ENCODE measurements at places on chromosomes 16 and 17.

GRCh38 chr17:20203761-20204263 is 194.7 kb downstream of the SPECC1 start:
- no peaks in the 10 kb centered on the region for H3K36me3 ChIP-seq
- no peak overlapping the region for H3K27ac ChIP-seq
- no peaks in the 10 kb centered on the region for H3K27me3 ChIP-seq
- H3K4me3 ChIP-seq, result no peak overlapping the region
- DNase-seq, result no peak

DNA sequence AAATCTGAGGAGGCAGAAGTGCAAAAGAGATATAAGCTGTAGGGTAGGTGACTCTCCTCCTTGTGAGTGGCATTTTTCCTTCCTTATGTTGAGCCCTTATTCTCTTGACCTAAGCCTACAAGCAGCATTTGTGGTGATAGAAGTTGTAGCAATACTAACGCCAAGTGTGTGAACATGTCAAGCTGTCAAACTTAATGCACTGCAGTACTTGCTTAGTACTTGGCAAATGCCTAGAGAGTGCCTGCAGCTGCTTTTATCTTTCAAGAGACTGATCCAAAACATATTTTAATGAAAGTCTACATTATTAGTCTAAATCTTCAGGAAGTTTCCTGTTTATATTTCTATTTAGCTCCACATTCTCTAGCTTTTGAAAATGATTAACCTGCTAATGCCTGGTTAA is 83.2 kb downstream of the CNTNAP4 start:
- H3K4me3 ChIP-seq, result no peak overlapping the region
- no peaks in the 10 kb centered on the region for H3K36me3 ChIP-seq
- H3K4me1 ChIP-seq, result no peaks in the 10 kb centered on the region
- DNase-seq, result no peak

GRCh38 chr16:25038239-25038954 is 23.2 kb upstream of the ARHGAP17 start:
- no peak for DNase-seq
- no peaks in the 10 kb centered on the region for H3K36me3 ChIP-seq
- H3K27ac ChIP-seq, result no peak overlapping the region

DNA sequence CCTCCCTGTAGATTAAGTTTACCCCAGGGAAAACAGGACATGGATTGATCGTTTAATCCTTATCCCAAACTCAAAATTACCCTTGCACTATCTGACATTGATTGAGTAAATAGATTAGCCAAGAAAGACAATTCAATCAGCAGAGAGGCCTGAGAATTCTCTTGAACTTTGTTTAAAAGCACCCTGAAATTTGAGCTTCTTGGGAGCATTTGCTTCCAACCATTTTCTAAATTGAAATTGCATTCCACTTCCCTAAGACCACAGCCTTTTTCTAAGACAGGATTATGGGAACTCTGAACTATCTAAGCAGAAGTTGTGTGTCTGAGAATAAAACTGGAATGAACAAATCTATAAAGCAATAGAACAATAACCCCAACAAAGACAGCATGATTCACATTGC is 76.6 kb upstream of the TNRC6A start:
- H3K4me3 ChIP-seq, result no peak overlapping the region
- H3K27me3 ChIP-seq, result no peaks in the 10 kb centered on the region
- DNase-seq, result no peak
- no peaks in the 10 kb centered on the region for H3K4me1 ChIP-seq

GRCh38 chr16:50664270-50664669 is 16.8 kb downstream of the SNX20 start:
- H3K4me3 ChIP-seq, result no peak overlapping the region
- peaks cover 3% of the 10 kb centered on the region for H3K4me1 ChIP-seq
- H3K36me3 ChIP-seq, result no peaks in the 10 kb centered on the region
- no peaks in the 10 kb centered on the region for H3K27me3 ChIP-seq

- no peaks in the 10 kb centered on the region for H3K27me3 ChIP-seq
- no peaks in the 10 kb centered on the region for H3K36me3 ChIP-seq
- H3K4me3 ChIP-seq, result no peak overlapping the region
- no peak overlapping the region for H3K27ac ChIP-seq
These were observed 83.5 kb downstream of the ADCY9 start for GRCh38 chr16:4032768-4033167.

- no peaks in the 10 kb centered on the region for H3K36me3 ChIP-seq
- DNase-seq, result no peak
- no peaks in the 10 kb centered on the region for H3K27me3 ChIP-seq
- no peak overlapping the region for H3K4me3 ChIP-seq
- H3K27ac ChIP-seq, result no peak overlapping the region
These were observed 27.4 kb upstream of the KDM8 start for GRCh38 chr16:27175888-27176287.

- H3K4me1 ChIP-seq, result no peaks in the 10 kb centered on the region
- no peak overlapping the region for H3K27ac ChIP-seq
- no peaks in the 10 kb centered on the region for H3K27me3 ChIP-seq
- H3K4me3 ChIP-seq, result no peak overlapping the region
These were observed 39.6 kb downstream of the GPRC5B start for GRCh38 chr16:19844945-19845641.

DNA sequence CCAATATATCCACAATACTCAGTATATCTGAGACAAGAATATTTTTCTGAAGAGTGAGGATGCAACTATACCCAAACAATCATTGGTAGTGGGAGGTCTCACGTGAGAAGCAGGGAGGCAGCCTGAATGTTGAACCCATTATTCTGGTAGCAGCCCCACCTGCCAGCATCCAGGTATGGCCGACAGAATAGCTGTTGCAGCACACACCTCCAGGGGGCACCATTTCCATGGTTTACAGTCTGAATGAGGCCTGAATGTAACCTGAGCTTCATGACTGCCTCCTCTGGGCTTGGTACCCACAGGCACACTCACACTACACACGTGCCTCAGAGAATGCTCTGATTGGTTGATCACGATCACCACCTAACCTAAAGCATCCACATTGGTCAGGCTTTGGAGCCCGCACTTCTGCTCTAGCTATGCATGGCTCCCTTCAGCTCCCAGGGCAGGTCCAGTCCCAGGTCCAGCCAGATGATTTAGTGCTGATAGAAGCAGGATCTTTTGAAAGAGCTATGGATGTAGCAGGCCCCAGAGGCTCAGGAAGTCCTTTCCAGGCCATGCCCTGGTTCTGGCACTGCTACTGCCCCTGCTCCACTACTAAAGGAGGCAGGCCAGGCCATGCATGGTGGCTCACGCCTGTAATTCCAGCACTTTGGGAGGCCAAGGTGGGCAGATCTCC is 11.0 kb upstream of the CBFB start:
- H3K4me3 ChIP-seq, result no peak overlapping the region
- no peak overlapping the region for H3K27ac ChIP-seq
- H3K4me1 ChIP-seq, result peaks cover 9% of the 10 kb centered on the region

DNA sequence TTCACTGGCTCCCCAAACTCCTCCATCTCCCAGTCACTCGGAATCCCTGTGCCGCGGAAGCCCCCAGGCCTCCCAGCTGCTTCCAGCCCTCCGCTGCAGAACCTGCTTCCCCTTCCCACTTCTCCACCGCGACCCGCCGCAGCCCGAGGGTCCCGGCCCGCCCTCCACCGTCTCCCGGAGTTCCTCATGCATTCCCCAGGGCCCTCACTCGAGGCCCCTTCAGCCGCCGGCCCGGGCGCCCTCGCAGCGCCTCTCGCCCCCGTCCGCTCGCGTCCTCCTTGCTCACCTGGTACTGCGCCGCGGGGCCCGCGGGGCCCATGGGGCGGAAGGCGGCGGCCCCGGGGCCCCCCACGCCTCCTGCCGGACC is 329 bp downstream of the SMARCD2 start:
- H3K27me3 ChIP-seq, result no peaks in the 10 kb centered on the region
- H3K4me3 ChIP-seq, result peak overlapping the region; percentile 89
- peak; percentile 55 for DNase-seq
- H3K27ac ChIP-seq, result peak overlapping the region; percentile 88

DNA sequence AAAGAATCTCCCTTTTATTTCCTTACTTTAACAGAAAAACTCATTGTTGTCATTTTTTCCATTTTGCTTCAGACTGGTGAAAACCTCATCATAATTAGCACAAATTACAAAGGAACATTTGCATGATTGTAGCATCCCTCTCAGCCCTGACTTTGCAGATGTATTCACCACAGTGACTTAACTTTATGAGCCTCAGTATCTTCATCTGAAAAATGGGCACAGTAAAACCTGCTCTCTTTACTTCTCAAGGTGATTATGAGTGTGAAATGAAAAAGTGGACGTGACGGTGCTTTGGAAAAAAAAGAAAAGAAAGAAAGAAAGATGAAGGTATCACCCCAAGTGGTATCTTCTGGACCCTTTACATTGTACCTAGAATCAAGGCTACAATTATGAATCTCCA is 193.4 kb upstream of the TOX3 start:
- H3K4me3 ChIP-seq, result no peak overlapping the region
- H3K27ac ChIP-seq, result no peak overlapping the region
- no peaks in the 10 kb centered on the region for H3K36me3 ChIP-seq
- no peaks in the 10 kb centered on the region for H3K4me1 ChIP-seq
- H3K27me3 ChIP-seq, result no peaks in the 10 kb centered on the region
- no peak for DNase-seq

- H3K36me3 ChIP-seq, result no peaks in the 10 kb centered on the region
- no peaks in the 10 kb centered on the region for H3K27me3 ChIP-seq
- H3K4me1 ChIP-seq, result no peaks in the 10 kb centered on the region
- no peak for DNase-seq
- no peak overlapping the region for H3K27ac ChIP-seq
These were observed 352.1 kb upstream of the TBX2 start for GRCh38 chr17:61047515-61047914.

DNA sequence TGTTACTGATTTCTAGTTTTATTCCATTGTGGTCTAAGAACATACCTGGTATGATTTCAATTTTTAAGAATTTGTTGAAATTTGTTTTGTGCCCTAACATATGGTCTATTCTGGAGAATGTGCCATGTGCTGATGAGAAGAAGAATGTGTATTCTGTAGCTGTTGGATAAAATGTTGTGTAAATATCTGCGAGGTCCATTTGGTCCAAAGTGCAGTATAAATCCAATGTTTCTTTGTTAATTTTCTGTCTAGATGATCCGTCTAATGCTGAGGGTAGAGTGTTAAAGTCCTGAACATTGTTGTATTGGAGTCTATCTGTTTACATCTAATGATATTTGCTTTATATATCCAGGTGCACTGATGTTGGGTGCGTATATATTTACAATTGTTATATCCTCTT is 9.9 kb downstream of the ACSM3 start:
- H3K4me1 ChIP-seq, result no peaks in the 10 kb centered on the region
- no peaks in the 10 kb centered on the region for H3K27me3 ChIP-seq
- no peaks in the 10 kb centered on the region for H3K36me3 ChIP-seq

DNA sequence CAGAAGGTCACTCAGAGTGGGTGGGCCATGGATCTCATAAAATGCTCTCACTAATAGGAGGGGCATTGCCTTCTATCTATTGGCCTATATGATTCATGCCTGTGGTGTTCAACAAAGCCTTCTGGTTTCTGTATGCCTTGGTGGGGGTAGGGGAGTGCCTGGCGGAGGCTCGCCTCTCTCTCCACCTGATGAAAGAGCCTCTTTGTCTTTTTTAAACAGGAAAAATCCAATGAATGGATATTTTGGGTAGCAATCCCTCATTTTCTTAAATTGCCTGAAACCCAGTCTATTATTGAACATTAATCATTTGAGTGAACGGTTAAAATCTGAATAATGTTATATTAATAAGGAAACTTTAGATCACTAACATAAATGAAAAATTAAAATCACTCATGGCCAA is 90.6 kb downstream of the TOX3 start:
- no peak overlapping the region for H3K27ac ChIP-seq
- H3K4me1 ChIP-seq, result no peaks in the 10 kb centered on the region
- H3K4me3 ChIP-seq, result no peak overlapping the region
- H3K27me3 ChIP-seq, result no peaks in the 10 kb centered on the region

GRCh38 chr16:14007450-14007849 is 63.7 kb upstream of the MRTFB start:
- H3K4me1 ChIP-seq, result peaks cover 4% of the 10 kb centered on the region
- H3K36me3 ChIP-seq, result no peaks in the 10 kb centered on the region
- DNase-seq, result no peak
- no peak overlapping the region for H3K27ac ChIP-seq
- H3K4me3 ChIP-seq, result no peak overlapping the region
- H3K27me3 ChIP-seq, result no peaks in the 10 kb centered on the region

DNA sequence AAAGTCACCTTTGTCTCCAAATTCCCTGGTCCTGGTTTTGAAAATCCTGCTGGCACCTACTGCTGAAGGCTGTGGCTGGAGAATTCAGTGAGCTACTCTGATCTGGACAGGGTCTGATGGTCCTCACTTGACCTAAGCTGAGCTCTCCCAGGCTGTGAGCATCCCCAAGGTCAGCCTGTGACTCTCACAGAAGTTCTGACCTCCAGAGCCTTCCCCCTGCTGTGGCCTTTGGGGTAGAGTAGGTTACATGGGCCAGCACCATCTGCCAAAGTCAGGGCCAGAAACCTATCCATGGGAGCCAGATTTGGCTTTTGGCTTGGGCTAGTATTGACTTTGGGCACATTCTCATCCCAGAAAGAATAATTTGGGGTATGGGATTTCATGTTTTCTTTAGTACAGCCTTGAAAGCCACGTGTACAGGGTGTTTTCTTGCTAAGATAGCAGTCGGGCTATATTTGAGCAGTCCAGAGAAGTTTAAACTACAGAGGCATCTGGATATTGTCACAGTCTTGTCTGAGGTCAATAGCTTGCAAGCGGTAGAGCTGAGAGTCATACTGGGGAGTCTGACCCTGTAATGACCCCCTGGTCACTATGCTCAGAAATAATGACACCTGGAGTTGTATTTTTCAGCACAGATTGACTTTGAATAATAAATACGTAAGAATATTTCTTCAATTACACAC is 6.2 kb upstream of the AGRP start:
- no peak for DNase-seq
- peaks cover 5% of the 10 kb centered on the region for H3K4me1 ChIP-seq
- no peak overlapping the region for H3K4me3 ChIP-seq
- no peaks in the 10 kb centered on the region for H3K36me3 ChIP-seq

GRCh38 chr16:87060034-87060986 is 256.9 kb downstream of the C16orf95 start:
- no peaks in the 10 kb centered on the region for H3K36me3 ChIP-seq
- no peaks in the 10 kb centered on the region for H3K27me3 ChIP-seq
- no peak overlapping the region for H3K4me3 ChIP-seq
- H3K27ac ChIP-seq, result no peak overlapping the region
